ENCODE measurements at places on chromosomes 6 and 20. TPM values are rescaled to one million over a fixed set of nuclear protein-coding genes. Genes with fewer than 3 reads are reported as not detected.
A peak's percentile ranks its signal among the peaks of the same experiment; 100 is the strongest.

Gene PAX1
- not detected for total RNA-seq

DNA sequence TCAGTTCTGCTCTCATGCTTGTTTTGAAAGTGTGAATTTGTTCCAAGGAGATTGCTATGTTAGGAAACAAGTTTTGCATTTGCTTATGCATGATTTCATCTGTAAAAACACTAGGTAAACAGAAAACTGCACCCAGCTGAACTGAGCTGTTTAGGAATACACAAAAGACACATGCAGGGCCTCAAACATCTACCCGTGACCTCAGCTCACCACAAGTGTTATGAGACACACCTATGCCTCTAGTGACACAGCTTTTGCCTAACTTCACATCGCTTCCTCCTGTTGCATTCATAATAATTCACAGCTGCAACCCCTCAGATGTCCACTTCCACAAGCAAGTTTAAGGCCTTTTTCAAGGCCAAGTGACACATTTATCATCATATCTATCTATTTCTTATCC, 98.0 kb upstream of the SLC24A3 start:
- no peak for DNase-seq

- no peak for DNase-seq
These were observed 101.6 kb upstream of the CARMIL1 start for GRCh38 chr6:25177500-25178028.

GRCh38 chr6:127855542-127856159, 45.2 kb downstream of the THEMIS start:
- DNase-seq = peak; percentile 67

Gene CYP39A1
- total RNA-seq = not detected

All from activated CD8-positive, alpha-beta T cell treated with anti-CD3 and anti-CD28 coated beads for 36 hours (primary cell).